GM10248 (cell line): ENCODE measurements at places on chromosomes 3 and 15.

DNA sequence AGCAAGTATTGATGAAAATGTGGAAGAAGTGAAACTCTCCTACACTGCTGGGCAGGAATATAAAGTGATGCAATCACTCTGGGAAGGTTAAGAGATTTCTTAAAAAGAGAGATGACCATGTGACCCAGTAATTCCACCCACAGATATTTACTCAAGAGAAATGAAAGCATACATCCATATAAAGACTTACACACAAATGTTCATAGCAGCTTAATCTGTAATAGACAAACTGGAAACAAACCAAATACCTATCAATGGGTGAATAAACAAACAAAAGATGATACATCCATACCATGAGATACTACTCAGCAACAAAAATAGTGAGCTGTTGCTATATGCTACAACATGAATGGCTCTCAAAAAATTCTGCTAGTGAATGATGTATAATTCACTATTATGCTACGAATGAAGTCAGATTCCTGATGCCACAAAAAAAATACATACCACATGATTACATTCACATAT is 463.3 kb downstream of the MAGI1 start:
- DNase-seq: no peak

DNA sequence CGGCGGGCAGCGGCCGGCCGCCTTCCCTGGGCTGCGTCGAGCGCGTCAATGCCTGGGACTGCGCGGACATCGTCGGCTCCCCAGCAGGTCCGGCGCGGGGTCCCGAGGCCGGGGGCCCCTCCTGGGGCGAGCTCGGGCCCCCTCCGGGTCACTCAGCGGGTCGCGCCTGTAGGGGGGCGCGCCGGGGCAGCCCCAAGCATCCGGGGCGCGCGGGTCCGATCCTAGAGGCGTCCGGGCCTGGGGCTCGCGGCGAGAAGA is 725 bp downstream of the TLE3 start:
- DNase-seq: no peak

GRCh38 chr3:149713730-149714654 is 38.3 kb downstream of the COMMD2 start:
- DNase-seq: no peak

DNA sequence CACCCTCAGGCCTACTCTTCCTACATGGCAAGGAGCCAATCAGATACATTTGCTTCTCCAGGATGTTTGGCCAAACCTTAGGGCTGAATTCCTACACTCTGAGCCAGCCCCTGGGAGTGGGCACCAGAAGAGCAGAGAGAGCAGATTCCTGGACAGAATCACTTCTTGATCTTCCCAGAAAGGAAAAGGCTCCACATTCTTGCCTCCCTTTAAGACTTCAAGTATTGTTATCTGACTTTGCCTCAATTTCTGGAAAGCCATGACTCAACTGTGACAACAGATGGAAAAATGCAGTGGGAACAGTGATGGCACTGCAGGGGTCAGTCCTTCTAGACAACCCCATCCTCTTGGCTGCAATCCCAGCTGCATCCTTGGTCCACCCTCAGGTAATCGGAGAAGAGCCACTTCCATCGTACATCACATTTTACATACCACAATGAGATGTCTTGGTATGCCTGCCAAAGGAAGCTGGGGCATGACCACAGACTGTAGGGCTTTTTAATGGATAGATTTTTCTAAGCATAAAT is 21.0 kb downstream of the SLCO2A1 start:
- no peak for DNase-seq

- no peak for DNase-seq
Measured at GRCh38 chr3:54358969-54359694, 236.8 kb downstream of the CACNA2D3 start.
